ENCODE measurements at places on chromosomes 7 and 10. TPM values are rescaled to one million over a fixed set of nuclear protein-coding genes. Genes with fewer than 3 reads are reported as not detected.

CYP3A4 gene
- total RNA-seq, result not detected

GTF2IRD2 gene
- 17.9 TPM for total RNA-seq

LOXL4 gene
- total RNA-seq, result not detected

OR6B1 gene
- not detected for total RNA-seq

SERPINE1 gene
- 0.22 TPM for total RNA-seq

CPVL gene
- total RNA-seq, result not detected

CAV2 gene
- total RNA-seq, result not detected

Data from activated naive CD4-positive, alpha-beta T cell treated with anti-CD3 and anti-CD28 coated beads, Interleukin-2, amount 10 ng/mL, durations not matched to agents 5 hours and 36 hours (primary cell).